Foreskin fibroblast (primary cell): ENCODE measurements at places on chromosomes 11 and 22.

DNA sequence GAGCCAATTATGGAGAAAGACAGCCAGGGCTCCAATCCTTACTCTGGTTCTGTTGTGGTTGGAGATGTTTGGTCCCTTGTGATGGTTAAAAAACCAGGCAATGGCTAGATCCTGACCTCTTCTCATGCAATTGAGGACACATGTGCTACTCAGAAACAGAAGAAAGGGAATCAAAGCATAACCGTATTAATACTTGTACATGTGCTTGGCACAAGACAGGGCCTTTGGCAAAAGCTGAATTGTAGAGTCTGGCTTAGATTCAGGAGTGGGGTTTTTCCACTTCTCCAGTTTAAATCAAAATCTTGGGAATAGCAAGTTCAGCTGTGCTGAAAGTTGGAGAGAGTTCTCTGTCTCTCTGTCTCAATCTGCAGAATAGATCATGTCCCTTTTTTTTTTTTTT lies 80.1 kb upstream of the E2F8 start:
- no peak for DNase-seq

DNA sequence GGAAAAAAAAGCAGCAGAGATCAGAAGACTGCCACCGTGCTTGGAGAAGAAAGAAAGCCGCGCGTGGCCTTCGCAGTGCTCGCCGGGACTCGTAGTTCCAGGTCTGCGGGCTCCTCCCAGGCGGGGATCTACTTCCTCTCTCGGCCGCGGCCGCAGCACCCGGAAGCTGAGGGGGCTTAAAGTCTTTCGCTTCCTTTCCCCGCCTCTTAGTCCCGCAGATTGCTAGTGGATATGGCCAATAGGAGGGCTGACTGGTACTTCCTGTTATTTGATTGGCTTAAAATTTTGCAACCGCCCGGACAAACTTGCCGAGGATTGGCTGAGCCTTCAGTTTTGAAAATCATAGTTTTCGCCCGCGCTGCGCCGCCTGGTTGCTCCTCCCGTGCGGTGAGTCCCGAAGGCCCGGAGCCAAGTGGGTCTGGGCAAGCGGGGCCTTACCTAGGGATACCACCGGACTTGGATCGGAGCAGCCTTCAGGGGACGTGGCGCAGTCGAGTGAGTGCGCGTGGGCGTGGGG lies at the start of gene INCENP:
Gene INCENP (plus strand): TSS at position 343 of the 517 bp plus-strand sequence. CDS start 4,151 bp downstream, outside the sequence.
- DNase-seq, result peak; percentile 99

- DNase-seq, result no peak
Measured at GRCh38 chr22:41862160-41862529, 29.2 kb downstream of the SREBF2 start.

GRCh38 chr11:2477254-2477653 lies 32.4 kb downstream of the KCNQ1 start:
- no peak for DNase-seq

GRCh38 chr11:76263166-76263565 lies 56.9 kb upstream of the WNT11 start:
- no peak for DNase-seq

DNA sequence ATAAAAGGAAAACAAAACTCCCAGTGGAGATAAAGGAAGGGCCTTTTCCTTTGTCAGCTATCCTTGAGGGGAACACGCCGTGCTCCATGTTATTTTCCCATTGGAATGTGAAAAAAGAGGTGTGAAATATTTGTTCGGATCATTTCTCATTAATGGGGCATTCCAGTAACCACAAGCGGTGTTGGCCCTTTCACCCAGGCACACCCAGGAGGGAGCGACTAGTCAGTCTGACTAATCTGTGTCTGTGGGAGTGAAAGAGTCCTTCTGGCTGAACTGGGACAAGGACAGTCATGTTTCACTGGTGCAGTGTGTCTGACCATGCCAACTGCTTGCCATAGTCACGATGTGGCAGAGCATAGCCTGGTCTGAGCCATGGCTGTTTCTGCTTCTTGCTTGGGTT lies 13.0 kb upstream of the MYEOV start:
- DNase-seq, result peak; percentile 86

DNA sequence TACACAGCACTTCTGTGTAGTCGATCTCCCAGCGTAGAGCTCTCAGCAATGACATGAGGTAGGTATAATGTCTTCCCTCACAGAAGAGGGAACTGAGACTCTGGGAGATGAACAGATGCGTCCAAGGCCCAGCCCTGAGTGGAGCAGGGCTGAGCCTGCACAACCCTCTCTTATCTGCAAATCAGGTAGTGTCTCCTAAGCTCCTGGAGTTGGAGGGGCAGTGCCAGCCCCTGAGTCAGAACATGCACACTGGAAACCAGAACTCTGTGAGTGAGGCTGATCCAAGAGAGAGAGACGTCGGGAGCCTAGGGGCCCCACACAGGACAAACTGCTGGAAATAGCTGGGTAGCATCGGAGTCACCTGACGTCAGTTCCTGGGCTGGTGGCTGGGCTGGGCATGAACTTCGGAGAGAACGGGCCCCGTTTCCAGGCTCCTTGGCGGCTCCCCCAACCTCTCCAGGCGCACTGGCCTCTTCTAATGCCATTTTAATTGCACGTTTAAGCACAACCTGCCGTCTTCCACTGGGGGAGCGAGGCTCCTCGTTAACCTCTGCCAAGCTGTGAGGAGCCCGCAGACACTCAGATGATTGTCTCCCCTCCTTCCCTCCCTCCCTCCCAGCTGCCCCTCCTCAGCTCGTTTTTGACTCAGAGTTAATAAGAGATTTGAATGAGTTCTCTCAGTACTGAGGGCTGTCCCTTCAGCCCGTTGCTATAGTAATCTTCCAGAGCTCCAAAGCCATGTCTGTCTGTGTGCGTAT lies 191.2 kb upstream of the TBCEL start:
- no peak for DNase-seq

GRCh38 chr11:65617136-65617850 lies 1.7 kb downstream of the PCNX3 start:
- DNase-seq, result no peak

DNA sequence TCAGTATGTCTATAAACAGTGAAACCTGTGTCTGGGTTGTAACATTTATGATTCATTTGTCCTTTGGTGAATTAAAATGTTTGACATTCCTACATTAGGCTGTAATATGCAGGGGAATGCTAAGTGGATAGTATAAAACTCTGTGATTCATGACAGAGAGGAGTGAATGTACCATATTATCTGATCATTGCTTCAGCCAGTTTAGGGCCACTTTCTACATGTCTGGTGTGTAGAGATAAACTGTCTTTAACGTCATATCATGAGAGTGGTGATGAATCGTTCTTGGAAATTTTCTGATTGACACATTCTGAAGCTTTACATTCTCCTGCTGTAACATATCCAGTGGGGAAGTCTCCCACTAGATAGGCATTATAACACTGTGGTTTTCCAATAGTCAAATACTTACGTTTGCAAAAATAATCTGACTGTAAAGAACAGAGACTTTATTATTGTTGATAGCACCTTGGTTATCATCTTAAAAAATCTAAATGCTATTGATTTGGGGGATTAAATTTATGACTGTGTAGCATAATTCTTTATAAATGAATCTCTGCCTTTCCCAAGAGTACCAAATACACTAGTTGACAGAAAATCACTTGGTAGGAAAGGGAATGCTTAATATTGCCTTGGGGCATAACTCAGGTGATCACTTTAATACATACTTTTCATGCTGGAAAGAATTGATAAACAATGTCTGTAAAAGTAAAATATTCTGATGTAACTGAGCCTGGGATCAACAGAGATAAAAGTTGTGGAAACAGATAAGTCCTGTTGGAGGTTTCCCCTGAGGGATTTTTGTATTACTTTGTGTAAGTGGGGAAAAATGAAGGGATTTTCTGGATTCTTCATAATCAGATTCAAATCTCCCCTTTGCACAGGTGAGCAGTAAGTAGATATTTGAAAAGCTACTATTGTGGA lies 427.9 kb downstream of the JRKL start:
- DNase-seq, result no peak

GRCh38 chr11:29272019-29272654 lies 744.7 kb downstream of the KCNA4 start:
- DNase-seq, result peak; percentile 59

DNA sequence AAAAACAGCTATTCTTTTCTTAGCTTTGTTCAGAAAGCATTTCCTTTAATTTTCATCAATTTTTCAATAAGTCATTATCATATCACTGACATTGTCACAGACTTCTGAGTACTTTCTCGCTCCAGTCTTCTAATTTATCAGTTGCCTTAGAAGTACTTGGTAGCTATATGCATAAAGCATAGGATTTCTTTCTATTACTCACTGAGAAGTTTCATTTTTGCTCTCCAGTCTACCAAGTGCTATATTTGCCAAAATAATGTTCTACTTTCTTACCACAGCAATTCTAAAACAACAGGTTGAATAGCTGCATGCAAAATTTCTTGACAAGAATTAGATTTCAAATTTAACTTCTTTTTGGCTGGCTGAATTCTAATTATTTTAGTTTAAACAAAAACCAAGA lies 116.3 kb downstream of the STK33 start:
- no peak for DNase-seq

DNA sequence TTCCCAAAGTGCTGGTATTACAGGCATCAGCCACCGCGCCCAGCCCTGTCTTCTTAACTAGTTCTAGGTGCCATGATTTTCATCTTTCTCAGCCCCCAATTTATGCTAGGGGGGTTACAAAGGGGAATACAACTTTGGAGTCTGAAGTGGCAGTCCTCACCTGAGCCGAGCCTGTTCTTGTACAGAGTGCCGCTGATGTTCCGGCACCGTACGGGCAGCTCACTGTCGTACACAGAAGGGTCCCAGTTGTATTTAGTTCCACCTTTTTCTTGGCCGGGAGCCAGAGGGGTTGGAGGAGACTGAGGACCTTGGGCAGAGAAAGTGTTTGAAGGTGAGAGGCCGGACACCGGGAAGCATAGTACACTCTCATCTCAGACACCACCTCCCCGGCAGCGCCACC lies 7.3 kb downstream of the DEAF1 start:
- DNase-seq, result no peak

- no peak for DNase-seq
Measured at GRCh38 chr22:17164392-17165024, 5.4 kb upstream of the HDHD5 start.

- DNase-seq, result no peak
Measured at GRCh38 chr11:120197977-120198376, 12.9 kb upstream of the OAF start.
